ENCODE measurements at places on chromosomes 13 and 19.
A peak's percentile ranks its signal among the peaks of the same experiment; 100 is the strongest.

GRCh38 chr13:101258071-101258470 lies 158.2 kb downstream of the NALCN start:
- DNase-seq, result peak; percentile 91

DNA sequence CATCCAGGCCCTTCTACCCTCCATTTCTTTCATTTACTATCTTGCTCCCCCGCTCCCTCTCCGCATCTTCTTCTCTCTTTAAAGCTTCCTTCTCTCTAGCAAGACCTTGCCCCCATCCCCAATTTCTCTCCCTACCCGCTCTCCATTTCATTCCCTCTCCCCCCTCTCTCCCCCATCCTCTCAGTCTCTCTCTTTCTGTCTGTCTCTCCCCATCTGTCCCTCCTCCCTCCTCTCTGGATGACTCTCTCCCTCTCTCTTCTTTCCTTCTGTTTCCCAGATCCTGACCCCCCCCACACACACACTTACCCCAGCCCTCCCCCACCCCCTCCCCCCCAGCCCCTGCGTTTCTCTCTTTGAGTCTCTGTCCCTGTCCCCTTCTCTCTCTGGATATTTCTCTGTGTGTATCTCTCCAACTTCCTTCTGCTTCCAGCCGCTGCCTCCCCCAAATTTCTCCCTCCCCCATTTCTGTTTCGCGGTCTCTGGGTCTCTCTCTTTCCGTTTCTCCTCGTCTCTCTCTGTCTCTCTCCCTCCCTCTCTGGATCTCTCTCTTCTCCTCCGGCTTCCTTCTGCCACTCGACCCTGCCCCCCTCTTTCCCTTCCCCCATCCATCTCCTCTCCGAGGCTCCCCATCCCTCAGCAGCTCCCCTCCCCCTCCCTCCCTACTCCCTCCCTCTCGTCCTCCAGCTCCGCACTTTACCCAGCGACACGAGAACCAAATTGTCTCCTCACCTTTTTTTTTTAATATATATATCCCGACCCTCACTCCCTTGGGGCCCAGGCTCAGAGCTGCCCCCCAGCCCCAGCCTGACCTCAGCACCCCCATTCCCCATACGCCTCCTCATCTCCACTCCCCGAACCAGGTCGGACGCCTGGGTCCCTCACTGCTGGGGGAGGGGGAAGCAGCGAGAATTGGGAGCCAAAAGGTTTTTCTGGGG lies 3.6 kb upstream of the CACNG8 start:
- DNase-seq, result no peak

DNA sequence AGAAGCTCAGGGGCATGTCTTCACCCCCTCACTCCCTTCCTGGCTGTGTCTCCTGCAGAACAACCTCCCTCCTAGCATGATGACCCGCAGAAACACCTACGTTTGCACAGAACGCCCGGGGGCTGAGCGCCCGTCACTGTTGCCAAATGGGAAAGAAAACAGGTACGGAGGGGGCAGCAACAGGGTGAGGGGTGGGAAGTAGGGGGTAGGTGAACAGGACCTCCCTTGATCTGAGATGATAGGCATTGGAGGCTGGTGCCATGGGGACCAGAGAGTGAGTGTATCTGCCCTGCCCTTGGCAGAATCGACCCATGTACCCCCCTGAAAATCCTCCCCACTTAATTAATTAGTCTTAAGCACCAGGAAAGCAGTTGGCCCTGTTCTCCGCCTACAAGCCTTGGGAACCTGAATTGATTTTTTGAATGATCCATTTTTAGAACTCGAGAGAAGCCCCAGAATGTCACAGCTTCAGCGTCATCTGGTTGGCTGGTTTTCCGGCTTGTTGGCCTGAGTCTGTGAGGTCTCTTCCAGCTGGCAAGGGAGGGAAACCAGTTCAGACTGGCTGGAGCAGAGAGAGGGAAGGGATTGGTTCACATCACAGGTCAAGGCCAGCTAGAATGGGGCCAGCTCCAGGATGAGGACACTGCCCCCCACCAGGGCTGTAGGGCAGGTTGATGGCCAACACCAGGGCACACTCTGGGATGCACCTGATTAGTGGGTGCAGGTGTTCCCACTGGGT lies 28.2 kb downstream of the CKM start:
- no peak for DNase-seq

DNA sequence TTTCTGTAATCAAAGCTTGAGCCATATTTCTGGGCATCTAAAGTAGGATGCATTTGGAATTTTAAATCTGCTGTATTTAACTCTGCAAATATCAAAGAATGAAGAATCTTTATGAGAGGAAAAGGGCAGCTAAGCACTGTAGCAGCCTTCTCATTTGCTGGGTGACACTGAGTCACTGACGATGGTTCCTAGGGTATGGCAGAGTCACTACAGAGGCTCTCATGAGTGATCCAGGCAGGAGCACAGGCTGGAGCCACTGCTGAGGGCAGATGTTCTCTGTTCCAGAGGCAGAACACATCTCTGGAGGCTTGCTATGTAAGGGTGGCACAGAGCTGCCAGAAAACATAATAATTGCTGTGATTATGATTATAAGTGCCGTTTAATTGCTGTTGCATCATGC lies 340.7 kb upstream of the HTR2A start:
- DNase-seq, result no peak

GRCh38 chr19:48510421-48511268 lies 990 bp downstream of the LMTK3 start:
- peak; percentile 39 for DNase-seq

GRCh38 chr13:109436841-109437240 lies 349.5 kb downstream of the IRS2 start:
- no peak for DNase-seq

DNA sequence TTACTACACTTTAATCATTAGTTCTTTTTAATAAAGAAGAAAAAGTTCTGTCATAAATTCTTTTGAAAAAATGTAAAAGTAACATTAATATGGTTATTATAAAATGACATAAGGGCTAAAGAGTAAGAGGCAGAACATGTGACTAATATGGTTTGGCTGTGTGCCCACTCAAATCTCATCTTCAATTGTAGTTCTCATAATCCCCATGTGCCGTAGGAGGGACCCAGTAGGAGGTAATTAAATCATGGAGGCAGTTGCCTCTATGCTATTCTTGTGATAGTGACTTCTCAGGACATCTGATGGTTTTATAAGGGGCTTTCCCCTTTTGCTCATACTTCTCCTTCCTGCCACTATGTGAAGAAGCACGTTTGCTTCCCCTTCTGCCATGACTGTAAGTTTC lies 104.5 kb downstream of the UGGT2 start:
- peak; percentile 29 for DNase-seq

- DNase-seq, result peak; percentile 53
Measured at GRCh38 chr13:36430247-36431203, 1.8 kb upstream of the CCNA1 start.

DNA sequence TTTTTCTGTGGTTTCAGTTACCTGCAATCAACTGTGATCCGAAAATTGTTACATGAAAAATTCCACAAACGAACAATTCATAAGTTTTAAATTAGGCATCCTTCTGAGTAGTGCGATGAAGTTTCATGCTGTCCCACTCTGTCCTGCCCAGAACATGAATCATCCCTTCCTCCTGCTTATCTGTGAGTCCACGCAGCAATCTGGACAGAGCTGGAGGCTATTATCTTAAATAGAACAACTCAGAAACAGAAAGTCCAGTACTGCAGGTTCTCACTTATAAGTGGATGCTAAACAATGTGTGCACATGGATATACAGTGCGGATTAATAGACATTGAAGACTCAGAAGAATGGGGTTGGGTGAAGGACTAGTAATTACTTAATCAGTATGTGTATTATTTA lies 583.7 kb upstream of the SPRY2 start:
- DNase-seq, result no peak

DNA sequence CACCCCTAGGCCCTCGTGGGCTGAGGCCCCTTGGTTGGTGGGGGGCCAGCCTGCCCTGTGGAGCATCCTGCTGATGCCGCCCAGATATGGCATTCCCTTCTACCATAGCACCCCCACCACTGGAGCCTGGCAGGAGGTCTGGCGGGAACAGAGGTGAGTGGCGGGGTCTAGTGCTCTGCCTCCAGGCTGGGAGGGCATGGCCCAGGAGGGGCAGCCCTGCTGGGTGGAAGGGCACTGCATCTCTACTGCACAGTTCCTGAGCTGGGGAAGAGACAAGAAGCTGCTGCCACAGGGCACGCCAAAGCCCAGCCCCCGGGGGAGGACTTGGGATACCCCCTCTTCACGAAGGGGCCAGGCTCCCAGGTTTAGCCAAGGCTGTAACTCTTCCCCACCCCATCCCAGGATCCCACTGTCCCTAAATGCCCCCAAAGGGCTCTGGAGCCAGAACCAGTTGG lies 2.4 kb upstream of the KMT2B start:
- no peak for DNase-seq

GRCh38 chr19:32403291-32403995 lies 2.1 kb upstream of the DPY19L3 start:
- no peak for DNase-seq

- DNase-seq, result no peak
Measured at GRCh38 chr13:45782327-45783045, 69.1 kb downstream of the SIAH3 start.

- peak; percentile 12 for DNase-seq
Measured at GRCh38 chr19:14795078-14795721, 16.8 kb upstream of the ADGRE2 start.

GRCh38 chr13:109788372-109789111 lies 2.2 kb upstream of the IRS2 start:
- DNase-seq, result no peak

DNA sequence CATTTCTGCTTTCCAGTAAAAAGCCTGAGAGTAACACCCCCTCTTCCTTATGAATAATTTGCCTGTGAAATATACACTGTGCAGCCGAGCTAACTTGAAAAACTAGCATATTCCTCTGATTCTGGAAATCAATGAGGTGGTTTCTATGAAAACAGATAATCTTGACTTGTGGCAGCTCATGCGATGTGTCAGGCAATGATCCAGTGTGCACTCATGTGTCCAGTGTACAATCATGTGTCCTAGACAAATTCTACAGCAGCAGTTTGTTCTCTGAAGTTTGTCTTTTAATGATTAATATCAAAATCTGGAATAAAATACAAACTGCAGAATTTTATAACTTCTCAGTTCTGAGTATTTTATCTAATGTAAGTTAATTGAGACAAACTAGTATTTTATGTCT lies 2213.9 kb upstream of the PCDH20 start:
- DNase-seq, result peak; percentile 77

DNA sequence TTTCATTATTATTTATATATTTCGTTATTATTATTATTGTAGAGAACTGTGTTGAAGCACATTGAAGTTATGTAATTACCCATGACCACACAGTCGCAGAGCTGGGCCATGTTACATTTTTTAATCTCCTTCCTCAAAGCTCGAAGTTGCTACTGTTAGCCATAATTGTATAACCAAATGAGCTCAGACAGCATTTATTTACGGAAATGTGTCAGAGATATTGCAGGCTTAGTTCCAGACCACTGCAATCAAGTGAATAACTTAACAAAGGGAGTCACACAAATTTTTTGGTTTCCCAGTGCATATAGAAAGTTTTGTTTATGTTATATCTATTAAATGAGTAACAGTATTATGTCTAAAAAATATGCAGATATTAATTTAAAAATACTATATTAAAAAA lies 147.1 kb upstream of the SLITRK1 start:
- no peak for DNase-seq

GRCh38 chr19:8239528-8240273 lies 30.5 kb downstream of the CERS4 start:
- no peak for DNase-seq

GRCh38 chr13:45529758-45530157 lies 65.0 kb downstream of the COG3 start:
- no peak for DNase-seq

GRCh38 chr19:17805427-17805826 lies 10.5 kb downstream of the B3GNT3 start:
- DNase-seq, result no peak

GRCh38 chr13:110338441-110339101 lies 31.5 kb downstream of the COL4A2 start:
- DNase-seq, result no peak

DNA sequence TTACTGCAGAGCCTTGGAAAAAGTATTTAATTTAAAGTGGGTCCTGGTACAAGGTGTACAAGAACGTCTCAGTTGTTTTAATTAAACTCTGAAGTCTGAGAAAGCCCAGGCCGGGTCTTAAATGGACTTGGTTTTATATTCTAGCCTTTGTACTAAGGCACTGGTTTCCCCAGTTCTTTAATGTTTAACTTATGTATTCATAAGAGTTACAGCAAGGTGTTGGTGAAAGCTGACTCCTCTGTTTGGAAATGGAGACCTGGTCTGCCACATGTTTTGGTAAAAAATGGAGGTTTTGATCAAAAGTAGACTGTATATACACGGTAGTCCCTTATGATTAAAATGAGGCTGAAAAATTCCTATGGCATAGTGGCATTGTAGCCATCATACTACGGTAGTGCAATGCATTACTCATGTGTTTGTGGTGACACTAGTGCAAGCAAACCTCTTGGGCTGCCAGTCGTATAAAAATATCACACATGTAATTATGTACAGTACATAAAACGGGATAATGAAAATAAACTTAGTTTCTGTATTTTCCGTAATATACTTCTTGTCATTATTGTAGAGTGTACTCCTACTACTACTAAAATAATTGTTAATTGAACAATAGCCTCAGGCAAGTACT lies 883.4 kb upstream of the SPRY2 start:
- no peak for DNase-seq
